ENCODE measurements at places on chromosomes 6 and 20.

- H3K36me3 ChIP-seq = no peaks in the 10 kb centered on the region
- no peak overlapping the region for H3K4me3 ChIP-seq
- no peaks in the 10 kb centered on the region for H3K4me1 ChIP-seq
- no peak overlapping the region for H3K27ac ChIP-seq
- H3K27me3 ChIP-seq = no peaks in the 10 kb centered on the region
Observed at GRCh38 chr6:129801909-129802308, 59.2 kb downstream of the TMEM244 start.

- H3K27me3 ChIP-seq = no peaks in the 10 kb centered on the region
- H3K36me3 ChIP-seq = no peaks in the 10 kb centered on the region
- DNase-seq = no peak
Observed at GRCh38 chr6:16694781-16695578, 66.3 kb downstream of the ATXN1 start.

DNA sequence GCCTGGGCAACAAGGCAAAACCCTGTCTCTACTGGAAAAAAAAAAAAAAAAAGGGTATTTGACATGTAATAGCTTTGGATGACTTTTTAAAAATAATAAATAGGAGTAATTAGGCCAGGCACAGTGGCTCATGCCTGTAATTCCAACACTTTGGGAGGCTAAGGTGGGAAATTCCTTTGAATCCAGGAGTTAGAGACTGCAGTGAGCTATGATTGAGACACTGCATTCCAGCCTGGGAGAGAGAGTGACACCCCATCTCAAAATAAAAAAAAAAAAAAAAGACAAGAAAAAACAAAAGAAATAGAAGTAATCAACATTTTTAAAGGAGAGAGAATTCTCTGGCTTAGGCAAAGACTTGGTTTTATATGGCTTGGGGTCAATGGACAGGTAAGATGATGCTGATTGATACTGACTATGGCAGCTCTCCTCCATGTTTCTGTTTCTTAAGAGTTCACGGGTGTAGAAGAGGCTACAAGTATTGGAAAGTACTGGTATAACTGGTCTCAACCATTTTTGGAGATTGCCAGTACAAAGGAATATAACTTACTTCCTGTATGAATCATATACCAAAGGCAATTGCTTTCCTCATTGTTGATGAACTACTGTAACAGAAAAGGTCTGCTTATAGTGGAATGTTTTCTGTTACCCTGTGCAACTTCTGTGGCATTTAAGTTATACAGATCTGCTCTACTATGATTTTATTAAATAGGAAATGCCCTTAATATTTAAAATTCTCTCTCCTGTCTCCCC lies 10.1 kb downstream of the MAP3K5 start:
- H3K4me3 ChIP-seq = no peak overlapping the region
- no peak for DNase-seq
- H3K4me1 ChIP-seq = peaks cover 52% of the 10 kb centered on the region
- H3K27ac ChIP-seq = no peak overlapping the region

DNA sequence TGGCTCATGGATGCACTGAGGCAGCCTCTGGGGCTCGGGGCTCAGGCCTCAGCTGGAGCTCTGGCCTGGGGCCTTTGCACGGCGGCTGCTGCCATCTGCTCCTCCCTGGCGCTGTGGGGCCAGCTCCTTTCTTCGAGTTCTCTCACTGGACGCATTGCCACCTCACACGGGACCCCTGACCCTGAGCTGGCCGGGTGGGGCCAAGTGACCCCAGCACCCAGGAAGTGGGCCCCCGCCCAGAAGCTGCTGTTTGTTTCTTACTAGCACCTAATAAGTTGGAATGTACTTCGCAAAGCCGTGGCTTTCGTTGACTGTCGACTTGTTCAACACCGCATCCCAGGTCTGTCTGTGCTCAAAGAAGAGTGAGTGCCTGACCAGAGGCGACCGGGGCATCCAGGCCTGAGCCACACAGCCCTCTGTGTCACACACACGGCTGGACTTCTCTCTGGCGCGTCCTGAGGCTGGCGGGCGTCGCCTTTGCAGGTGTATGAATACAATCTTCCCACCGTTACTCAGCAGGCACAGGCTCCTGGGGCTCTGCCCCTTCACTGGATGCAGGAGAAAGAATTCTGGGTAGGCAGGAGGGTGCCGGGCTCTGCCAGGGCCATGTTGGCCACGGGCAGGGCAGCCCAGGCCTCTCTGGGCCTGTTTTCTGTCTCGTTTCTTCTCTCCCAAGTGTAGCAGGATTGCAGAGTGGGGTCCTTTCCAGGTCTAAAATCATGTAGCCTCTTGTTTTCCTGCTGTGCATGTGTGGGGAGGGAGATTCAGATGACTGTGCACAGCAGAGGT lies 112.9 kb downstream of the DLL1 start:
- peak overlapping the region; percentile 79 for H3K27ac ChIP-seq
- H3K27me3 ChIP-seq = no peaks in the 10 kb centered on the region
- H3K36me3 ChIP-seq = no peaks in the 10 kb centered on the region
- H3K4me1 ChIP-seq = peaks cover 26% of the 10 kb centered on the region

DNA sequence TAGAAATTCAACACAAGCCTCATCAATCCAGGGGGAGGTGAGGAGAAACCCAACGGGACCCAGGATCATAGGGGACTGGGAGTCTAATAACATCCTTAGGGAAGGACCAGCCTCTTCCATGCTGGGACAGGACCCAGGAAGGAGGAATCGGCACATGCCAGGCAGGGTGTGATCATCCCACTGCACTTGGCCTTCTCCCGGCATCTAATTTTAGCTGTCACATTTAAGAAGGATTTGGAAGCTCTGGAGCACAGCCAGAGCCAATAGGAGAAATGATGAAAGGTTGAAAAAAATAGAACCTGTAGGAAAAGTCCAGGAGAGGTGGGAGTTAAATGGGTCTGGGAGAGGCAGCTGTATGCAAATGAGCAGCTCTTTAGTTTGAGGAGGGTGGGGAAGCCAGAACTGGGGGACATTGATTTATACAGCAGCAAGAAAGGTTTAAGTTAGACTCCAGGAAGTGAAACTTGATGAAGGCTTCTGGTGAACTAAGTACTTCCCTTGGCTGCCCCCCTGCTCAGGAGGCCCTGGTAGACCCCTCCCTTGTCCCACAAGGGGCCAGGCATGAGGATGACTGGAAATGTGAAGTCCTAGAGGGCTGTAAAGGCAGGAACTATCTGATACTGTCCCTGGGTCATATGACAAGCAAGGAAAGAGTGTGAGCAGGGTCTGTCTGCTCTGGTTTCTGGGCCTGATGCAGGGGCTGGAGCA lies 260.3 kb downstream of the LRFN2 start:
- H3K4me1 ChIP-seq = peaks cover 7% of the 10 kb centered on the region
- H3K4me3 ChIP-seq = no peak overlapping the region
- no peaks in the 10 kb centered on the region for H3K36me3 ChIP-seq
- no peak overlapping the region for H3K27ac ChIP-seq
- no peak for DNase-seq

DNA sequence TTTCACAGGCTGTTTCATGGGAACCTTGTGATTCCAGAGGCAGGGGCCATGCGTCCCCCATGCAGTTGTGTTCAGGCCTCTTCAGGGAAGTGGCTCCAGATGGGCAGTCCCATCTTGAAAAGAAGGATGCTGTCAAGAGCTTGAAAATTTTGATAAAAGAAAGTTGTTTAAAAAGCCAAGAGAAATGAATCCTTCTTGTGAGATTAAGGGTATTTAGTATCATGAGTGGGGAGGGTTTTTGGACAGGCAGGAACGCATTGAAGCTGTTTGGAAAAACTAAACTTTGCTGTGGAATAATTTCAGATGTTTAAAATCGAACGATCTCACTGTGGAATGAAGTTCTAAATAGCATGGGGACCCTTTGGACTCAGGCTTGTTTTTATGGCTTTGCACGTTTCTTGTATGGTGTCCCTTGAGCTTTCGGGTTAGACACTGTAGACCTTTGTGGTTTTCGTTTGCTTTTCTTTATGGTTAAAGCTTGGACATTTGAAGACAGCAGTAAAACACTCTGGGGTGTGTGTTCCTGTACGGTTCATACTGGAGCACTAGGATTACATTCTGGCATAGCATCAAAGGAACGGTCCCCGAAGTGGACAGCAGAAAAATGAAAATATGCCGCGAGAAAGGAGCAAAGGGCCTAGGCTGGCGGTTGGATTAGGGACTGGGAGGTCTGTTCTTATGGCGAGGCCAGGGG lies 18.2 kb downstream of the KIF25 start:
- H3K4me1 ChIP-seq = no peaks in the 10 kb centered on the region
- H3K27ac ChIP-seq = no peak overlapping the region
- H3K27me3 ChIP-seq = no peaks in the 10 kb centered on the region
- H3K36me3 ChIP-seq = no peaks in the 10 kb centered on the region
- DNase-seq = no peak

- no peaks in the 10 kb centered on the region for H3K36me3 ChIP-seq
- H3K4me3 ChIP-seq = no peak overlapping the region
- no peak overlapping the region for H3K27ac ChIP-seq
- no peak for DNase-seq
- H3K27me3 ChIP-seq = no peaks in the 10 kb centered on the region
Observed at GRCh38 chr6:52310932-52311331, 26.4 kb upstream of the MCM3 start.

DNA sequence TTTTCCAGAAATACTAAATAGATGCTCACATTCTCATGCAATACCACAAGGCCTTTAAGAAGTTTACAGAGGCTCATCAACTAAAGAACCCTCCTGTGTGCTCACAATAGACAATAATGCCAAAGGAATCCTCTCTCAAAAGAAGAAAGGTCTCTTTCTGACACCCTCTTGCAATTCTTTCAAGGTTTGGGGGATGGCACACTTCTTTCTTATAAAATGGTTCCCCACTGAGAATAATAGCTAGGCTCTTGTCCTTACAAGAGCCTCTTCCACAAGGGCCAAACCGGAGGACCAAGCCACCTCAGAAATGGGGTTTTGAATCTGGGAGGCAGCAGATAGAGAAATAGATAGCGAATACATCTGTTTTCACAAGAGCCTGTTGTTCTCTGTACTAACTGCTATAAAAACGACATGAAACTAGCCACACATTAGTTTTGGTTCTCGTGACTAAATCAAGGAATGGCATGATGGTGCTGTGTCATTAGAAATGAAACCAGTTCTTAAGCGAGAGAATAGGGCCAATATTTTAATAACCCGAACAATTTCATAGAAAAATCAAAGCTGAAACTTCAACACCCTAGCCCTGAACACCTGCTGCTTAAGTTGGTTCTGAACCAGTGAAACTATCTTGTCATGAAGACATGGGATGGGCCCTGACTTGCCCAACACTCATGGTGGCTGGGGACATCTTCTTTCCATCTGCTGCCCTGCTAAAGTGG lies 81.1 kb downstream of the PRDM1 start:
- no peaks in the 10 kb centered on the region for H3K4me1 ChIP-seq
- no peak overlapping the region for H3K27ac ChIP-seq
- no peaks in the 10 kb centered on the region for H3K27me3 ChIP-seq
- H3K4me3 ChIP-seq = no peak overlapping the region
- DNase-seq = no peak

DNA sequence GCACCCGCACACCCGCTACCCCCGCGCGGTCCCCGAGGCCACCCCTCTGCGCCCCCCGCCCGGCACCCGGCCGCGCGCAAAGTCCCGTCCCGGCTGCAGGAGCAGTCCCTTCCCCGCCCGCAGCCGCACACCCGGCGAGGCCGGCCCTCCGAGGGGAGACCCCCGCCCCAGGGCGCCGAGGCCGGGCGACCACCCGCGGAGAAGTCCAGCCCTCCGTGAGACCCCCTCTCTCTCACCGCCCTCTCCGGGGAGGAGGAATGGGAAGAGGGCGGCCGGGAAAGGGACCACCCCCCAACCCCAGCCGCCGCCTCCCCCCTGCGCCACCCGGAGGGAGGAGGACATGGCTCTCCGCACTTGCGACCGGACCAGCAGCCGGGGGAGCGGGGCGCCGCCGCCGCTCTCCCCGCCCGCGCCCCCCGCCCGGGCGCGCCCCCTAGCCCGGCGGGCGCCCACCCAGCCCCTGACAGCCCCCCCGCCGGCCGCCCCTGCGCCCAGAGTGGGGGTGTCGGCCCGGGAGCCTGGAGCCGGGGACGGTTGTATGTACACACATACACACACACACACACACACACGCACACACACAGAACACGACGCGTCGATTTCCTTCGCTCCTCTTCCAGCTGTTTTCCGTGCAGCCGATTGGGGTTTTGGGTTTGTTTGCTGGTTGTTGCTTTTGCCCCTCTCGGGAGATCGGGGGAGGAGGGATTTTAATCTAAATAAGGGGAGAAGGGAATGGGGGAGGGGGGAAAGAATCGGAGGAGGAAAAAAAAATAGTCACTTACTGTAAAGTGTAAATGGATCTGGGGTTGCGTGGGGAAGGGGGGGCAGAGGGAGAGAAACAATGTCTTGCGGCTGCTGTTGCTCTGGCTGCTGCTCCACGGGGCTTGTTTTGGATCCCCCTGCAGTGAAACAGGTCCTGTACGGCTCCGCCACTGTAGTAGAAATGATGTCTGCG lies at the start of gene ATXN1:
ATXN1 (minus strand) TSS at position 945 of the 955 bp plus-strand sequence.
- peak; percentile 65 for DNase-seq
- H3K4me1 ChIP-seq = peaks cover 12% of the 10 kb centered on the region
- peak within 1 kb of the TSS; percentile 58 for H3K4me3 ChIP-seq
- no peaks in the 10 kb centered on the region for H3K36me3 ChIP-seq

DNA sequence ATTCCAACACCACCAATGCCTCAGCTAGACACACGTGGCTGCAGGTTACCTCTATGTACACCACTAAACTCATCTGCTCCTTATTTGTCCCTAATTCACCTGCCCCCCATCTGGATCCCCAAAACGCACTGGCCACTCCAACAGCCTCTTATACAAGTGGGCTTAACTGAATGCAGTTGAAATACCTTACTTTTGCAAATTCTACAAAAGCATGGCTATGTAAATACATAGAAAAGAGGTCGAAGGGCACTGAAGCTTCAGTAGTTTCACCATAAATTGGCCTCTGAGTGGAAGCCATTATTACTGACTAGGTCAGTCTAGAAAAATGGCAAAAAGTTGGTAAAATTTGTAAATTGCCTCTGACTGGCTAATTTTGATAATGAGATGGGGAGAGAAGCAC lies 11.1 kb upstream of the PPP1R3G start:
- no peaks in the 10 kb centered on the region for H3K4me1 ChIP-seq
- H3K36me3 ChIP-seq = no peaks in the 10 kb centered on the region
- DNase-seq = no peak
- H3K4me3 ChIP-seq = no peak overlapping the region

DNA sequence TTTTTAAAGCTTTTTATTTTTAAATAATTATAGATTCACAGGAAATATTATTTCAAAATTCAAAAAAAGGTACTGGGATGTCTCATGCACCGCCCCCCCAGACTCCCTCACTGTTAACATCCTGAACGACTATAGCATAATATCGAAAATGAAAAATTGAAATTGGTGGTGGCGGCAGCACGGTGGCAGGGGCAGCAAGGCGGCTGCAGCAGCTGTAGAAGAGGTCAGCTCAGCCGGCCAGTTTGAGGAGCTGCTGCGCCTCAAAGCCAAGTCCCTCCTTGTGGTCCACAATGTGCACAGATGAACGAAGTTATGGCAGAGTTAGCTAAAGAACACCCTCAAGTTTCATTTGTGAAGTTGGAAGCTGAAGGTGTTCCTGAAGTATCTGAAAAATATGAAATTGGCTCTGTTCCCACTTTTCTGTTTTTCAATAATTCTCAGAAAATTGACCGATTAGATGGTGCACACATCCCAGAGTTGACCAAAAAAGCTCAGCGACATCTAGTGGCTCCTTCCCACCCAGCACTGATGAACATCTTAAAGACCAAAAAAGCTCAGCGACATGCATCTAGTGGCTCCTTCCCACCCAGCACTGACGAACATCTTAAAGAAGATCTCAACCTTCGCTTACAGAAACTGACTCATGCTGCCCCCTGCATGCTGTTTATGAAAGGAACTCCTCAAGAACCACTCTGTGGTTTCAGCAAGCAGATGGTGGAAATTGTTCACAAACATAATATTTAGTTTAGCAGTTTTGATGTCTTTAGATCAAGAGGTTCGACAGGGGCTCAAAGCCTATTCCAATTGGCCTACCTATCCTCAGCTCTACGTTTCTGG lies 100.8 kb downstream of the FAM217A start:
- no peak overlapping the region for H3K4me3 ChIP-seq
- no peaks in the 10 kb centered on the region for H3K27me3 ChIP-seq
- peak; percentile 12 for DNase-seq
- H3K4me1 ChIP-seq = no peaks in the 10 kb centered on the region
